ENCODE measurements at places on chromosomes 4 and X.
A peak's percentile ranks its signal among the peaks of the same experiment; 100 is the strongest.

DNA sequence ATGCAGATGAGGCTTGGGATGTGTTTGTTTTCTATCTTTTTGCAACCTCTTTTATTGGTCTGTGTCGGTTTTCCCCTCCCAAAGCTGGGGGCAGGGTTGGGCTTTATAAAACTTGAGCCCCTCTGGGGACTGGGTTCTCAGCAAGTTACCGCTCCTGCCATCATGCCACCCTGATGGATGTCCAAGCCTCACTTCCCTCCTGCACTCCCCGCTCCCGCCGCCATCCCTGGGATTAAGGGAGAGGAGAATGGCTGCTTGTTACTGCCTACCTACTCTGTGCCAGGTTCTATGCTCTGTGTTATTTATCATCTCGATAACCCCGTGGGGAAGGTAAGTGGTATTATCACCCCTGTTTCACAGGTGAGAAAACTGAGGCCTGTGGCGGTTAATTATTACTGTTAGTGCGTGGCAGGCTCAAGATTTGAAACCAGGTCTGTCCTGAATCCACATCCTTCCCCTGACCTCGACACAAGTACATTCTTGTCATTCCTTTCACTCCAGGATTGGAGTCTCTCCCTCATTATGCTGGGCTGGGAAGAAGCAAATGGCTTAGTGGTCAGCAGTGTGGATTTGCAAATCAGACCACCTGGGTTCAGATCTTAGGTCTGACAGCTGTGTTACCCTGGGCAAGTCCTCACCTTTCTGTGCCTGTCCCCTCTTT is 4.5 kb downstream of the UBA1 start:
- no peak for DNase-seq

DNA sequence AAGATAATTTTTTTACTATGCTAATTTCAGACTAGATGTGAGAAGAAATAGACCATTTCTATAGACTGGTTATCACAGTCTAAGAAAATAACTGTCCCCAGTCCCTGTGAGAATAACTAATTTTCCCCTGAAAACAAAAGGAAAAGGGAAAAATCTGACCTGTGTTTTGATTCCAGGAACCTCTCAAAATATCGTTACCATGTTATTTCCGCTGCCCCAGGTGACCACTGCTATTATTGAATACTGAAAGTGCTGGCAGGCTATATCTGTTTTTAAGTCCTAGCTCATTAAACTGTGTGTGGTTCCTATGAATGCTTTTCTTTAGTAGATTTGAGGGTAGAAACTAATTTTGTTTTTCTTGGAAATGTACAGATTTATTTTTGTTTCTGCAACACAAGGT is 83.6 kb downstream of the GAB1 start:
- DNase-seq: no peak

DNA sequence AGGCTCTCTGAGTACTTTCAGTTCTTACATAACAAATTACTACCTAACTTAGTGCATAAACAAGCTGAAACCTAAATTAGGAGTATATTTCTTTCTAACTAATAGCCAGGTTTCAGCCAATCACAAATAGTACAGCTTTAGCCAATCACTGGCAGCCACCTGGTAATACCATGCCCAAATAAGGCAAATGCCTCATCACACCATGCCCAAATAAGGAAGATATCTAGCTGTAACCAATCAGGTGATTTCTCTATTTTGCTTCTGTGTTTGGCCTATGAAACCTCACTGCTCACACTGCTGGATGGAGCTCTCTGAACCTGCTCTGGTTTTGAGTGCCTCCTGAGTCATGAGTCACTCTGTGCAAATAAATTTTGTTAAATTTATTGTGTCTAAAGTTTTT is 113.5 kb downstream of the DDIT4L start:
- no peak for DNase-seq

GRCh38 chr4:61493041-61493440 is 292.9 kb downstream of the ADGRL3 start:
- DNase-seq: no peak

- no peak for DNase-seq
Observed at GRCh38 chrX:105703876-105704275, 118.5 kb upstream of the NRK start.

DNA sequence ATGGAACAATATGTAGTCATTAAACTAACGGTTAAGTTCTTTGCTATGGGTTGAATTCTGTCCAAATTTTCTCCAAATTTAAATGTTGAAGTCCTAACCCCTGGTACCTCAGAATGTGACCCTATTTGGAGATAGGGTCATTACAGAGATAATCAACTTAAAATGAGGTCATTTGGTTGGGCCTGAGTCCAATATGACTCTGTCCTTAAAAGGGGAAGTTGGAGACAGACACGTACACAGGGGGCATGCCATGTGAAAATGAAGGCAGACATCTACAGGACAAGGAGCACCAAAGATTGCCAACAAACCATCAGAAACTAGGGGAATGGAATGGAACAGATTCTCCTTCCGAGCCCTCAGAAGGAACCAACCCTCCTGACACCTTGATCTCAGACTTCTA is 492.0 kb upstream of the FTHL17 start:
- DNase-seq: no peak

DNA sequence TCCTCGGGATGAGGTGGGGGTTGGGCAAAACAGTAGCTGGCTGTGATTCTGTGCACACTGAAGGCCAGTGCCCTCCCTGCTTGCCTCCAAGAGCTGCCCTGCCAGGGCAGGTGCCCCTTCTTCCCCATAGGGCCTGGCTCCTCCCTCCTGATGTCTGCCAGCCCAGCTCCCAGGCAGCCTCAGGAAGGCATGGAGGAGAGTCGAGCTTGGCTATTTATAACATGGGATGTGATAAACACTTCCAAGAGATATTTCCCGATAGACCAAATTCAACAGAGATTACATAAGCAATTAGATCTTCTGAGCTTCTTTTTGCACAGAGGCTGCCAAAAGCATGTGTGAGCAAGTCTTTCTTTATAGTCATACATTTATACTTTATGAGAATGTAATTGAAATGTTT is 45.3 kb upstream of the PJA1 start:
- no peak for DNase-seq

DNA sequence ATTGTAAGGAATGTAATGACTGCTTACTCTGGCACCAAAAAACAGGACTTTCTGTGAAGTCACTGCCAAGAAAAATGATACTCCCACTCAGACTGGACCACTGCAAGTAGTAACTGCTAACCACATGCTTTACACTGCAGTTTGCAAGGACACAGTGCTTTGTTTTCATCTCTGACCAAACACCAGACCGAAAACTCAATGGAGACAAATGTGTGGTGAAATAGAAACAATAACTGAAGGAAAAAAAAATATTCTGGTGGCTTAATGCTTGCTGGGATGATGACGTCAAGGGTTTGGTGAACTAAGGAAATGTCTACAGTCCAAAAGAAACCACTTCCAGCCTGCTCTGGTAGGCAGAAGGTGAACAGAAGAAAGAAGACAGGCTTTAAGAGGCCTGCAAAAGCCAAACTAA is 13.2 kb downstream of the GPC4 start:
- DNase-seq: no peak

DNA sequence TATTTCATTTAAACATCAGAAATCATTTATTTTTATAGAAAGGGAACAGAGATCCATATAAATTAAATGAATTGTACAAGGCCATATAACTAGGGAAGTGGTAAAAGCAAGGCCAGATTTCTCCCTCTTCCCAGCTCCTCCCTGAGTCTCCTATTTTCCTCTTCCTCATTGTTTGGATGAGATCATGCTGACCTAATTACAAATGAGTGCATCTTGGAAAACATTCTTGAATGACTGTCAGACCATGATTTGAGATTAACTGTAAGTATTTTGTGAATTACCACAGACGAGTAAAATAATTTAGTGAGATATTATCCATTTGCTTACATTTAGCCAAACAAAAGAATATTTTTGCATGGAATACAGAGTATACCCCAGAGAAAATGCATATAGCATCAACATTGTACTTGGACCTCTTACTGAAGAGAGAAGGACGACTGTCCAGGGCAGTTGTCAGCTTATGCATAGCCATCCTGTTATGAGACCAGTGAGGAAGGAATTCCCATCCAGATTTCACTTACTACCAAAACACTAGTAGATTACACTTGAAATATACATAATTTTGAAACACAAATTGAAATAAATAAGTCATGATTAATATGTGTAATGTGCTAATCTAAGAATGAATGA is 47.3 kb downstream of the SLAIN2 start:
- DNase-seq: no peak

DNA sequence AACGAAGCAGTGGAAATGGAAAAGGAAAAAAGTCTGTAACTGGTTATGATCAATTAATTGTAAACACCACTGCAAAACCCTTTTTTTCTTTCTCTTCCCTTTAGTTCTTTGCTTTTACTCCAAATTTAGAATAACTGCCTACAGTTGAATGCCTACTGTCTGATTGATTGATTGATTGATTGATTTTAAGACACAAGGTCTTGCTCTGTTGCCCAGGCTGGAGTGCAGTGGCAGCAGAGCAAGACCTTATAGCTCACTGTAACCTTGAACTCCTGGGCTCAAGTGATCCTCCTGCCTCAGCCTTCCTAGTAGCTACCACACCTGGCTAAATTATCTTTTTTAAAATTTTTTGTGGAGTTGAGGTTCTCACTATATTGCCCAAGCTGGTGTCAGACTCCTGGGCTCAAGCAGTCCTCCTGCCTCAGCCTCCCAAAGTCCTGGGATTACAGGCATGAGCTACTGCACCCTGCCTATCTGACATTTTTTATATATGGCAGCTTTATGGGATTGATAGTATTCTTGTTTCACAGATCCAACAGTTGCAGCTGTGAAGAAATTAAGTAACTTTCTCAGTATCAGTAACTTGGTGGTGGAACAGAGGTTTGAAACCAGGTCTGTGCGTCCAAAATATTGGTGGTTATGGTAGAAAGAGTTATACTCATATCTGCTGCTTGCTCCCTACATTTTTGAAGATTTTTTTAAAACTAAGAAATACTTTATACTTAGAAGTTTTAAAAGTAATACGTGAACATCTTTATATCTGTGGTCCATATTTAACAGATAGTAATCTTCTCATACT is 12.4 kb downstream of the UBE2K start:
- DNase-seq: no peak

GRCh38 chr4:79788884-79789283 is 284.1 kb downstream of the ANTXR2 start:
- DNase-seq: no peak

GRCh38 chrX:46573892-46574773 is 568 bp downstream of the CHST7 start:
- peak; percentile 55 for DNase-seq

DNA sequence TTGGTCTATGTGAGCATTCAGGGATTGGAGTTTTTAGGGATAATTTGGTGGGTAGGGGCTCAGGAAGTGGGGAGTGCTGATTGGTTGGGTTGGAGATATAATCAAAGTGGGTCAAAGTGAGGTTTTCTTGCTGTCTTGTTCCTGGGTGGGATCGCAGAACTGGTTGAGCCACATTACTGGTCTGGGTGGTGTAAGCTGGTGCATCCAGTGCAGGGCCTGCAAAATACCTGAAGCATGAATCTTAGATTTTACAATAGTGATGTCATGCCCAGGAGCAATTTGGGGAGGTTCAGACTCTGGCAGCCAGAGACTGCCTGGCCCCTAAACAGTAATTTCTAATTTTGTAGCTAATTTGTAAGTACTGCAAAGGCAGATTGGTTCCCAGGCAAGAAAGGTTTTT is 665.6 kb upstream of the PRKX start:
- DNase-seq: no peak
